ENCODE measurements at places on chromosomes 2 and 18. TPM values are rescaled to one million over a fixed set of nuclear protein-coding genes. Genes with fewer than 3 reads are reported as not detected.

The RFTN2 gene
- total RNA-seq: 17.5 TPM

The SP9 gene
- 0.40 TPM for total RNA-seq

The PLEKHH2 gene
- 5.9 TPM for total RNA-seq

The ZNF804A gene
- 0.80 TPM for total RNA-seq

The MC2R gene
- total RNA-seq: not detected

The SERPINB12 gene
- total RNA-seq: not detected

The FLACC1 gene
- 0.27 TPM for total RNA-seq

The KIF1A gene
- total RNA-seq: 55.8 TPM

The ZNF396 gene
- total RNA-seq: 1.6 TPM

The OTOS gene
- not detected for total RNA-seq

The CD8A gene
- 1.3 TPM for total RNA-seq

The KIAA2012 gene
- not detected for total RNA-seq

The CCDC141 gene
- total RNA-seq: 0.32 TPM
